ENCODE measurements at places on chromosomes 4 and X.
A peak's percentile ranks its signal among the peaks of the same experiment; 100 is the strongest.

- DNase-seq: no peak
Measured at GRCh38 chr4:94515365-94515764, 63.6 kb downstream of the PDLIM5 start.

GRCh38 chr4:67055319-67055718 is 490.0 kb downstream of the CENPC start:
- no peak for DNase-seq

- DNase-seq: no peak
Measured at GRCh38 chr4:8939840-8940742, 68.5 kb upstream of the HMX1 start.

DNA sequence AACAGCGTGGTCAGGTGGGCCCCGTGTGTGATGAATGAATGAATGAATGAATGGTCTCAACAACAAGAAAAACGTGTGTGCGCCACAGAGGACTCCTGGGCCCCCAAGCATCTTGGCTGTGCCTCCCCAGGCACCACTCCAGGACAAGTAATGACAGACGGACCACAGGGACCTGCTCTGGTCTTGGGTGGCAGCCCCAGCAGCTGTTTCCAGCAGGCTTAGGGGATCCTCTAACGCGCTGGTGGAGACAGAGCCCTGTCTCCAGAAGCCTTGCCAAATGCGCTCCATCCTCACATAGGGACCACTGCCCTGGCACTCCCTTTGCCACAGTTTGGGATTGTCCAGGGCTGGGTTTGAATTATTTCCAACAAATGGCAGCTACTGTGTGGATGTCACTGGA is 39.1 kb downstream of the PSAPL1 start:
- DNase-seq: no peak

DNA sequence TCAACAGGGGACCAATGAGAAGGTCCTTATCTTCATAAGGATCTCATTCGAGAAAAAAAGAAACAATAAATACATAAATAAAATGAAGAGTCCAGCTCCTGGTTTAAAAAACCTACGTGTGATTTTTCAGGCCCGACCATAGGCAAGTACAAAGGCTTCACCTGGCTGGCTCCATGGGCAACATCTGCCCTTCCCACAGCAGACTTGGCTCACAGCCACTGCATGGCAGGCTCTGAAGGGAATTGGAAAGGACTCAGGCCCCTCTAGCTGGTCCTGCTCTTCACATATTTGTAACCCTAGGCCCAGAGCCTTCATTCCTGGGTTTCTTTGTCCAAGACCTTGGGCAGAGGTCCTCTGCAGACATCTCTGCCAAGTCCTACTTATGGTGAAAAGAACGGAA is 228.1 kb downstream of the QDPR start:
- no peak for DNase-seq

DNA sequence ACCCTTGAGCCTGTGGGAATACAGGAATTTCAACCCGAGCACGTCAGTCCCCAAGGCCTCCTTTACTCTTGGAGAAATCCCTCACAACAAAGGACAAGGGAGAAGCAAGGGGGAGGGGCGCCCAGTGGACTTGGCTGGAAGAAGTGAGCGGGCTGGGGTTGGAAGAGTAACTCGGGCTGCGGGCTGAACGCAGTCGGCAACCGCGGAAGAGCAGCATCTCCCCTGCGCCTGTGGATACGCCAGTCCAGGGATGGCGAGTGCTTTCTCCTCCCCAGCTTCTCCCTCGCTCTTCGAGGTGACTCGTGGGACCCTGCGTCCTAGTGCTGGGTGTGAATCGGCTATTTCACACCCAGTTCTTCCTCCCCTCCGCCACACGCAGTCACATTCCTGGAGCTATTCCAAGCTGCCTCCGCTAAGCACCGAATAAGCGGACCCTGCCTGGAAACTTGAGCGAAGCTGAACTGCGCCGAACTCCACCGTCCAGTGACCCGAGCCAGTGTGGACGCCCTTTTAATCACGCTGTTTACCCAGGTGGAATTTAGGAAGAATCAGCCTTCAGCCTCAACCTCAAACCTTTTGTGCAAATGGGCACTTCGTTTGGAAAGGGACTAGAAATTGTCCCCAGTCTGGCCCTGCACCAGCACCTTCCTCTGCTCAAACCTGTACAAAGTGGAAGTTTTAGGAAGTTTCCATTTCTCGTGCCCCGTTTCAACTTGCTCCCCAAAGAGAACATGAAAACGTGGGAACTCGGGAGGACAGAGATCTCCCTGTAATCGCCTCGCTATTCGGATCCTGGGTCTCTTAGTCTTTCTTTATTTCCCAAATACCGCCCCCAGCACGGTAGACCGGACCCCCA is 64.3 kb upstream of the WDR17 start:
- DNase-seq: no peak

DNA sequence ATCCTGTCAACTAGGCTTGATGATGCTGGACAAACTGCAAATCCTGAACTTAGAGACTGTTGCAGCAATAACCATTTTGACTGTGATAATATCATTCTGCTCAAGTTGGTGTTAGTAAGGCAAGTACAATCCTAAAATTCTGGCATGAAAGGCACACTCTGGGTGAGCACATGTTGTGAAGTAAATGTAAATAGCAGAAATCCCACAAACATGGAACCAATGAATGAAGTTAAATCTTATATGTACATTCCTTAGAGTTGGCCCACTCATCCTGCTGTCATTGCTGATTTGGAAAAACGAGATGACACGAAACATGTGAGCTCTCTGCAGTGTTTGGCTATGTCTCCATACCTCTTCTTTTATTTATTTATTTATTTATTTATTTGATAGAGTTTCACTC is 21.0 kb downstream of the RBM47 start:
- no peak for DNase-seq

GRCh38 chrX:41095908-41096307 is 10.7 kb downstream of the USP9X start:
- no peak for DNase-seq

- peak; percentile 59 for DNase-seq
Measured at GRCh38 chr4:117664706-117665444, 369.4 kb upstream of the NDST3 start.

- DNase-seq: no peak
Measured at GRCh38 chr4:61727286-61727685, 527.2 kb downstream of the ADGRL3 start.

DNA sequence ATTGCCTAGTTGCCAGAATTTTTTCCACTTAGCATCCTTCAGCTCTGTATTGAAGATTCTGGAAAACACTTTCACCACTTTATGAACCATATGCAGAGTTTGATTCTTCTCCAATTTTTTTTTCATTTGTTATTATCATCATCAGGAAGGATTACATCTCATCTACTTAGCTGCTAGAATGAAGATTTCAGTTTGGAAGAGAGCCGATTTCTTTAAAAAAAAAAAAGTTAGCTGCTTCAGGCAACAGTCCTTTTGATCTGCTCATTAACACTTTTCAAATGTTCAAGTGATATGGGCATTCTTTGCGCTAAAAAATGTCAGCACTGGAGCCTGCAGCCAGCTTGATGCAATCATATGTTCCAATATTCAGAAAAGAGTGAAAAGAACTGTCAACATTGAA is 76.2 kb downstream of the ANTXR2 start:
- no peak for DNase-seq

GRCh38 chr4:147366164-147366563 is 114.7 kb upstream of the EDNRA start:
- DNase-seq: no peak

DNA sequence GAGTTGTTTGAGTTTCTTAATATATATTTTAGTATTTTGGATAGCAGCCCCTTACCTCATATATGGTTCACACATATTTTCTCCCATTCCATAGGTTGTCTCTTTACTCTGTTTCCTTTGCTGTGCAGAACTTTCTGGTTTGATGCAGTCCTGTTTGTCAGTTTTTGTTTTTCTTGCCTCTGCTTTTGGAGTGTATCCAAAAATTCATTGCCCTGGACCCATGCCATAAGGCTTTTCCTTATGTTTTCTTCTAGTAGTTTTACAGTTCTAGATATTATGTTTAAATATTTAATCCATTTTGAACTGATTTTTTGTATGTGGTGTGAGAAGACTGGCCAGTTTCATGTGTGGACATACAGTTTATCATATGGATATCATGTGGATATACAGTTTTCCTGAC is 58.5 kb upstream of the NUDT6 start:
- no peak for DNase-seq

GRCh38 chr4:113303315-113303714 is 253.9 kb downstream of the ANK2 start:
- no peak for DNase-seq

- DNase-seq: no peak
Measured at GRCh38 chr4:101102114-101102742, 245.1 kb downstream of the PPP3CA start.

DNA sequence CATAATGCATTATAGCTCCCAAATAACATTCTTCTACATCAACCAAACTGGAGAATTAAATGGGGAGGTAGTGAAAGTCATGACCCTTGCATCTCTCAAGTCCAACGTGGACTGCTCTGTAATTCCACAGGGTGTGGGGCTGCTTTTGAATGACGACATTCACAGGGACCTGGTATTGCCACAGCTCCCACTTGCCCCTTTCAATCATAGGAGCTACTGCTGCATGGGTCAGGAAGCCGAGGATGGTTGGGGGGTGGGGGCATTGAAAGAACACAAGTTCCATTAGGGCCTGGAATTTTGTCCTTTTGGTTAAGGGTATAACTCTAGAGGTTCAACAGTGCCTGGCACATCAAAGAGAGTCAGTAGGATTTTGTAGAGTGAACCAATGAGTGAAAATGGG is 7.4 kb upstream of the CT55 start:
- no peak for DNase-seq

- DNase-seq: no peak
Measured at GRCh38 chr4:26179316-26179760, 141.5 kb upstream of the RBPJ start.

DNA sequence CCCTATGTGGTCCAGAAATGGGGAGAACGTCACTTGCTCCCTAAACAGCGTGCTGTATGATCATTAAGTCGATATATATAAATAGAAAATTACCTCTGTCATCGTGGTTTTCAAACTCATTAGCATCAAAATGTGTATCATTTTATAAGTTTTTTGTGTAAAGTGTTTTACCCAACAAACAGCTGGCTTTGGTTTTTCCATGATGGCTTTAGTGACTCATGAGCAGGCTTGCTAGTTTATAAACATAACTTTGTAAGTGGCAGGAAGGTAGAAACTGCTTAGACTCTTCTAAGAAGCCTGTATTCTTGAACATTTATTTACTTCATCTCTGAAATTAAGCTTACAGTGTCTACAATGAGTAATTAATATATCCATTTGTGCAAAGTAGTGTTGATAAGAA is 108.4 kb upstream of the DIPK2B start:
- DNase-seq: no peak

GRCh38 chrX:154125391-154126040 is 18.5 kb upstream of the OPN1LW start:
- no peak for DNase-seq

- DNase-seq: no peak
Measured at GRCh38 chr4:6221851-6222760, 21.8 kb upstream of the JAKMIP1 start.

GRCh38 chr4:113955948-113956347 is 23.5 kb downstream of the ARSJ start:
- DNase-seq: no peak

DNA sequence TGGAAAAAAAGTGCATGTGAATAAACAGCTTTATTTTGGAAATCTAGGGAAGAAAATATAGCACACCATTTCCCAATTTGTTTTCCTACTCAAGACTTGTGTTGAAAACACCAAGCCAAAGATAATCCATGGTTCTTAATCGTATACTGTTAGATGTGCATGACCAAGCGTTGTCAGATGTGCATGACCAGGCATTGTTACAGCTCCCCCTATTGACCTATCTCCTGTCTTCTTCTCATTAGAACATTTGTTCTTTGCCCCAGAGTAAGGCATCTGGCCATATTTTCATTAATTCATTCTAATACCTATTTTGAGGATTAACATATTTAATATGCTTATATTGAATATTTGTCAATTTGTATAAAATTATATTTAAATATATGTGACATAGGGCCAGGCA is 14.4 kb upstream of the VCX start:
- peak; percentile 4 for DNase-seq

- peak; percentile 65 for DNase-seq
Measured at GRCh38 chrX:118459494-118459893, 36.1 kb upstream of the DOCK11 start.

DNA sequence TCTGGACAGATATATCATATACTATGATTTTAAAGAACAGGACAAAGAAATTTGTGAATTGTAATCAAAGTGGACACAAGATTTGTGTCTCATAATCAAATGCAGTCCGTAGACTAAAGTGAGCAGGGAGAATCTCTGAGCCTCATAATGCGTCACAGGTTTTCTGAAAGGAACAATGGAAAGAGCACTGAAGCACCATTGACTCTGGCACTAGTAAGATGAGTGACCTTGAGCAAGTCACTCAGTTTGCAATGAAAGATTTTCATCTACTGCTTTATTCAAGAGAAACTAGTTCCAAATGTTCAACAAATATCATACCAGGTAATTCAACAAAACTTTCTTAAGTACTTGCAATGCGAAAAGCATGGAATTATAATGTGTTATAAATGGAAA is 315.3 kb downstream of the MAPK10 start:
- DNase-seq: no peak

GRCh38 chr4:140100771-140101170 is 53.2 kb downstream of the MAML3 start:
- DNase-seq: no peak

DNA sequence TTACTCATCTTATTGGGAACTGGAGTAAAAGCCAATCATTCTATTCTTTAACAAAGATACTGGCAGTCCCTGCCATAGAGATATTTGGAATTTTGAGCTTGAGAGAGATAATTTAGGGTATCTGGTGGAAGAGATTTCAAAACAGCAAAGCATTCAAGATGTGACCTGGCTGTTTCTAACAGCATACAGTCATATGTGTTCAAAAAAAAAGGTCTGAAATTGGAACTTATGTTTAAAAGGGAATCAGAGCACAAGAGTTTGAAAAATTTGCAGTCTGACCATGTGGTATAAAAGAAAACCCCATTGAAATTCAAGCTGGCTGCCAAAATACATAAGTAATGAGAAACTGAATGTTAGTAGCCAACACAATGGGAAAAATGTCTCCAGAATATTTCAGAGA is 42.2 kb downstream of the UGT2B10 start:
- no peak for DNase-seq

DNA sequence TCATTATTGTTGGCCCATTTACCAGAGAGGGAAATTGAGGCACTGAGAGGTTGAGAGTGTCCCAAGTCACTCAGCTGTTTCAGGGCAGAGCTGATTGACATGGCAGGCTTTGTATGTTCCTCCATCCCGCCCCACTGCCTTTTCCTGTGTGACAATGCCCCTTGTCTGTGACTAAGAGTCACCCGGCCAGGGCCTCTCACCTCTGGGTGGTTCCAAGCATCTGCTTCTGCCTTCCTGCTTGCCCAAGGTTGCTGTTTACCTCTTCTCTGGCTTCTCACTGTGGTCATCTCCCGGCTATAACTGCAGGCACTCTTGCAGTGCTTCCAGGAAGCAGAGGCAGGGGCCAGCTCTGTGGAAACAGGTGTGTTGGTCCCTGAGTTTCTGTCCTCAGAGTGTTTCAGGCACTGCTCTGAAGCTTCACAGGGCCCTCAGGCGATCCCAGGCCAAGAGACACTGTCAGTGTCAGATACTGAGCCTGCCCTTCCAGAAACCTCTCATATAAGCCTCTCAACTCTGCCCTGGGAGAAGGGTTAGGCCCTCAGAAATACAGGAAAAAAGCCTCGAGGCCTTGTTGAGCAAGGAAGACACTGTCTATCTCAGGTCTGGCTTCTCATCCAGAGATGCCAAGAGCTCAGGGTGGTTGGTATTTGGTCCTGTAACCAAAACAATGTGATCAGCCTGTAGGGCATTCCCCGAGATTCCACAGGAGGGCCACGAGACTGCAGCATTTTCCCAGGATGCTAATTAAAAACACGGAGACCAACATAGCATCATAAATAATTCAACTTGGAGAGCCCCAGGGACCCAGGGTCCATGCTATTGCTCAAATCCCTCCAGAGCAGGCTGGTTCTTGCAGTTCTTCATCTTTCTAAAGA is 42.0 kb upstream of the PROM1 start:
- no peak for DNase-seq
